Activated T-cell treated with anti-CD3 and anti-CD28 coated beads for 1 hour (primary cell): ENCODE measurements at places on chromosomes 6 and 20.

DNA sequence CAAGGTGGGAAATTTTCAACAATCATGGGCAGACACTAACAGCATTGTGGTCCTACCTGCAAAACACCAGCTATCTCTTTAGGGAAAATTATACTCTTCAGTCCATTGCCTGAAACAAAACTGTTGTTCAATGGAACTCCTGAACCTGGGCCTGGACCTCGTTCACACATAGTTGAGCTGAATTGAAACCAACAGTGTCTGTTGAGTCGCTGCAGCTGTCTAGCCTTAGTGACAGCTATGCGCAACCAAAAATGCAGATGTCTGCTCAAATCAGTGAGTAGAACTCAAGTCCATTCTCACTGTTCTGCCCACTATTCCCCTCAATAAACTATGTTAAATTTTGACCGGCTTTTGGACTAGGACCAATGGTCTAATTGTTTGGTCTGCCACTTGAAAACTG lies 286.2 kb downstream of the TFAP2A start:
- DNase-seq = no peak

- DNase-seq = no peak
These were observed 1.5 kb upstream of the ASF1A start for GRCh38 chr6:118892355-118892991.

DNA sequence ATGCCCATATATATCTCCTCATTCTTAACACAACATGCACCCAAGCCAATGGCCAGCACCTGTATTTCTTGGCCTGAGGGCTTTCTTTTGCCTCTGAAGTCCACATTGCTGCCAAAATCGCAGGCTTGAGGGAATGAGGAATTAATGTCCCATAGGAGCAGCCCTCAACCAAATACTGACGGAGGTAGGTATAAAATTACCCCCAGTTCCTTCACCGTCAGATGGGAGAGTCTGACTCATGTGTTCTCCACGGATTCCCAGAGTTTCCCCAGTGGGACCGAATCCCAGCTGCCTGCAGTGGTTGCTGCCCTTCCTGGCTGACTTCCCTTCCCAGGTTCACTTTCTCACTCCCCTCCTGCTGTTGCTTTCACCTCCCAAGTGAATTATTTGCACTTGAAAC lies 602.2 kb upstream of the NOX3 start:
- no peak for DNase-seq

- no peak for DNase-seq
These were observed 246.6 kb downstream of the PHF3 start for GRCh38 chr6:63882208-63882607.

- no peak for DNase-seq
These were observed 6.7 kb downstream of the BPIFA1 start for GRCh38 chr20:33242319-33243100.

GRCh38 chr20:55446301-55446700 lies 559.0 kb downstream of the CBLN4 start:
- no peak for DNase-seq

DNA sequence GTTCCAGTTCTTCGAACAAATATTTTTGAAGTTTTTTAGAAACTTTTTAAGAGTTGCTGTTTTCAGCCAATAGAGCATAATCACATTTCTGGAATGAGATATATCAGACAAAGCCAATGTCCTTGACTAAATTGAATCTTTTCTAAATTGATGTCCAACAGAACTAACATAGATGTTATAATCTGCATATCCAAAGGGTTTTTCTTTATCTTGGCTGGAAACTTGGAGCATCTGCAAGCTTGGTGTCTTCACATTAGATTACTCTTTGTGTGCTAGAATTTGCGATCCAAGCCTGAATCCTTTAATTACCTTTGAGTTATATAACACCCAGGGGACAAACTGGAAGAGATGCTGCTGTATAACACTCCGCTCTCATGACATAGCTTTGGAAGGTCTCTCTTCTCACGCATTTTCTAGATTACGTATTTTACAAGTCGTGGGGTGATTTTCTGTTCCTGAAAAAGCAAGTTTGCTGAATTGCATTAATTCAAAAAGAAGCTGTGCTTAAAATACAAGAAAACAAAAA lies 64.4 kb upstream of the FUCA2 start:
- no peak for DNase-seq

GRCh38 chr6:6611486-6611885 lies 23.0 kb downstream of the LY86 start:
- DNase-seq = no peak
